ENCODE measurements at places on chromosomes 12 and 14.
A peak's percentile ranks its signal among the peaks of the same experiment; 100 is the strongest.

DNA sequence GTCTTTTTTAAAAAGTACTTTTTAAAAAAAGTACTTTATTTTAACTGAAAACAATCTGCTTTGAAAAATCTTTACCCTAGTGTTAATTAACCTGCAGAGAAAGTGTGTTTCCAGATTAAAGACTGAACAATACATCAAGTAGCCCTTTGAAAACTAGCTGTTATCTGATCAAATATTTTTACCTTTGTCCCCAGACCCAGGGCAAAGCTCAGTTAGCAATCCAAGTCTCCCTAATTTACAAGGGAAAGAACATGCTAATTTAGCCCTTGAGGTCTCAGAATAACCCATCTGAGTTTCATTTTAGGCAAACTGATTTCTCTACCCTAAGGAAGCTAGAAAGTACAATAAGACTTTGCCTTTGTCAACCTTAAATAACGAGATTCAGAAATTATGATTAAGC lies 91.2 kb downstream of the PPM1H start:
- DNase-seq = no peak

GRCh38 chr14:50260511-50260910 lies 29.1 kb upstream of the SOS2 start:
- peak; percentile 52 for DNase-seq

DNA sequence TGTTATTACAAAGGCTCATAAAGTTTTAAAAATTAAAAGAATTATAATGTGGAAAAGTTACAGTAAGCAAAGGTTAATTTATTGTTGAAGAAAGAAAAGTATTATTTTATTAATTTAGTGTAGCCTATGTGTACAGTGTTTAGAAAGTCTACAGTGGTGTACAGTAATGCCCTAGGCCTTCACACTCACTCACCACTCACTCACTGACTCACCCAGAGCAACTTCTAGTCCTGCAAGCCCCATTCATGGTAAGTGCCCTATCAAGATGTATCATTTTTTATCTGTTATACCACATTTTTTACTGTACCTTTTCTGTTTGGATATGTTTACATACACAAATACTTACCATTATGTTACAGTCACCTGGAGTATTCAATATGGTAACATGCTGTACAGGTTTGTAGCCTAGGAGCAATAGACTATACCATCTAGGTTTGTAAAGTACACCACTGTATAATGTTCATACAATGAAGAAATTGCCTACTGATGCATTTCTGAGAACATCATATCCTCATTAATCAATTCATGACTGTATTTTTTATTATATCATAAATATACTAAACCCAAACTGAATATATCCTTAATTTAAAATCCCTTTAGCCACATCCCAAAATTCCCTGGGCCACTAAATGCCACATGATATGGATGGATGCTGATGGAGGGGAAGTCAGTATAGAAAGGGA lies 43.6 kb upstream of the NID2 start:
- no peak for DNase-seq

GRCh38 chr12:66467932-66468331 lies 165.6 kb downstream of the HELB start:
- DNase-seq = no peak

DNA sequence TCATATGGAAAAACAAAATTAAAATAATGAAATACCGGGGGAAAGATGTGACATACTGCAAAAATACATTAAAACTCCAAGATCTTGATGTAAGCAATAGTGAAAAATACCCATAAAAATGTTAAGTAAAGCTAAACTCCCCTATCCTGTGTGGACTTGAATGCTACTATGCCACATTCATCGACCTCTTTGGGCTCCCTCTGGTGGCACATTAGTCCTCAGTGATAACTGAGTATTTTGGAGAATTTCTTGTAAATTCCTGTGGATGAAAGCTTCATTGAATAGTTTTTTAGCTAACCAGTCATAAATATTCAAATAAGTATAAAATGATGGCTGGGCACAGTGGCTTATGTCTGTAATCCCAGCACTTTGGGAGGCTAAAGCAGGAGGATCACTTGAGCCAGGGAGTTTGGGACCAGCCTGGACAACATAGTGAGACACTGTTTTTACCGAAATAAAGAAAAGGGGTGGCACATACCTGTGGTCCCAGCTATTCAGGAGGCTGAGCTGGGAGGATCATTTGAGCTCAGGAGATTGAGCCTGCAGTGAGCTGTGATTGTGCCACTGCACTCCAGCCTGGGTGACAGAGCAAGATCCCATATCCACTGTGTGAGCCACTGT lies 42.4 kb upstream of the SGPP1 start:
- peak; percentile 61 for DNase-seq

GRCh38 chr12:45966486-45966885 lies 23.9 kb downstream of the SCAF11 start:
- no peak for DNase-seq

GRCh38 chr12:81229759-81230158 lies 151.9 kb downstream of the ACSS3 start:
- no peak for DNase-seq

DNA sequence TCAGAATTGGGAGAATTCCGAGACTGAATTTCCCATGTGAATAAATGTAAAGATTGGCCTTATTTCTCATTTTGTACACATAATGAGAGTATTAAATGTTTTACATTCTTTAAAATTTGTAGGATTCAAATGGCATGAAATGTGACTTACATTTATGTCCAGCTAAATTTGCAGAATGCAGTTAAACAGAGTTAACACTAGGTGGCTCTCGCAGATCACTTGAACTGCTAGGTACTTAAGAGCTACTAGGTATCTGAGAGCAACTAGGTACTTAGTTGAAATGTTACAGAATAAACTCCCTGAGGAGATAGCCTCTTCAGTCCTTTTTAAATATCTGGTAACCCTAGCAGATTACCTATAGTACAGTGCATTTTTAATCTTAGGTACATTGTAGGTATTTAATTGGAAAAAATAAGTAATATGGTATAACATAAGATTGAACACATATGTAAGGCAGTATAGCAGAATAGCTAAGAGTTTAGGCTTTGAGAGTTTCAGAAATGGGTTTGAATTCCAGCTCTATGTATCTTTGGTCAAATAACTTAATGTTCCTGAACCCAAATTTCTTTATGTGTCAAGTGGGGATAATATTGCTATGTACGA lies 73.8 kb downstream of the KIAA0586 start:
- peak; percentile 58 for DNase-seq

GRCh38 chr12:76238688-76239087 lies 109.5 kb downstream of the BBS10 start:
- DNase-seq = no peak

DNA sequence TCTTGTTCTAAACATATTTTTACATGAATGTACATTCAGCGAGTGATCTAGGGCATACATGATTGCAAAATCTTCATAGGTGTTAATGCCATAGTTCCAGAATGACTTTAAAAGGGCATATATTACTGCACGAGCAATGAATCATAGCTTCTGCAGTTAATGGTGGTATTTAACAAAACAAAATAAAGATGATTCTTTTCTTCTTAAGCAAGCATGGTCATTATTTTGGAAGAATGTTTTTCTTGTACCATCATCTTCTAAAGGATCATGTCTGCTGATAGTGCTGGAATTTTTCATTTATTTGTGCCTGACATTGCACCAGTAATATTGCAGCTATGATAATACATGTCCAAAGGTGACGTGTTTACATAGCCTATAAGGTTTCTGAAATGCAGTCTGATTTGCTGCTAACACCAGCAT lies 388.6 kb downstream of the CCDC91 start:
- no peak for DNase-seq

GRCh38 chr12:75868501-75868900 lies 163.1 kb downstream of the PHLDA1 start:
- no peak for DNase-seq

- no peak for DNase-seq
Measured at GRCh38 chr12:71626768-71627167, 36.9 kb downstream of the ZFC3H1 start.

- no peak for DNase-seq
Measured at GRCh38 chr14:57492859-57493258, 798 bp downstream of the CCDC198 start.

DNA sequence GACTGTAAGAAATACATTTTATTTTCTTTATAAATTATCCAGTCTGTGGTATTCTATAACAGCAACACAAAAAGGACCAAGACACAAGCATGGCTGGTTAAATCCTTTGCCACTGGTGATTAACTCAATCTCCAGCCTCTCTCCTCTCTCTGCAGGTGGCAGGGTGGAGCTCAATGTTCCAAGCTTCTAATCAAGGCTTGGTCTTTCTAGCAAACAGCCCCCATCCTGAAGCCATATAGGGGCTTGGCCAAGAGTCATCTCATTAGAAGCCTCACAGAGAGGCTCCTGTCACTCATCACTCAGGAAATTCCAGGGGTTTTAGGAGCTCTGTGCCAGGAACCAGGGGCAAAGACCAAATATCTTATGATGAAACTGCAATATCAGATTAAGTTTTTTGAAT lies 12.0 kb downstream of the C12orf75 start:
- no peak for DNase-seq

GRCh38 chr12:112381406-112381882 lies 787 bp downstream of the HECTD4 start:
- DNase-seq = peak; percentile 29

GRCh38 chr12:93427779-93428564 lies 13.8 kb downstream of the UBE2N start:
- no peak for DNase-seq

- peak; percentile 6 for DNase-seq
Measured at GRCh38 chr12:45435945-45436710, 220.2 kb downstream of the ANO6 start.

- DNase-seq = no peak
Measured at GRCh38 chr14:80390906-80391305, 179.6 kb upstream of the DIO2 start.

DNA sequence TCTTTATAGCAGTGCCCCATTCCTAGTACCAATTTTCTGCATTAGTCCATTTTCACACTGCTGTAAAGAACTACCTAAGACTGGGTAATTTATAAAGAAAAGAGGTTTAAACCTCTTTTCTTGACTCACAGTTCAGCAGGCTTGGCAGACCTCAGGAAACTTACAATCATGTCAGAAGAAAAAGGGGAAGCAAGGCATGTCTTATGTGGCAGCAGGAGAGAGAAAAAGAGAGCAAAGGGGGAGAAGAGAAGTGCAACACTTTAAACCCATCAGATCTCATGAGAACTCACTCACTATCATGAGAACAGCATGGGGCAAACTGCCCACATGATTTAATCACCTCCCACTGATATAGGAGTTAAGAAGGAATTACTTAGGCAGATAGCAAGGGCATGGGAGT lies 101.6 kb upstream of the PLEKHG7 start:
- no peak for DNase-seq

GRCh38 chr14:97301931-97302559 lies 504.9 kb downstream of the VRK1 start:
- DNase-seq = no peak

DNA sequence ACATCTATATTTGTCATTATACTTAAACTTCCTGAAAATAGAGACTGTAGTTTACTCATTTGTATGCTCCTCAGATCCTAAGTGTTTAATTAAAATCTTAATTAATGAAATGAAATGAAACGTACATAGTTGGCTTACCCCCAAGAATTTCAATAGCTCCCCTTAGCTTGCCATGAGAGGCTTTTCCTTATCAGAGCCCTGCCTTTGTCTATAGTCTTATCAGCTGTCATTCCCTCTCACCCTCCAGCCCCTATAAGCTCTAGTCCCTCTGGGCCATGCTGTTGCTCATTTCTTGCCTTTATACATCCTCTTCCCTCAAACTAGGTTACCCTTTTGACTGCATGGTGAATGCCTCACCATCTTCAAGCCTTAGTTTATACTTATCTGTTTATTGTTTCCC lies 1.1 kb upstream of the RTRAF start:
- no peak for DNase-seq

- no peak for DNase-seq
Measured at GRCh38 chr14:66111891-66112290, 374.3 kb upstream of the CCDC196 start.

DNA sequence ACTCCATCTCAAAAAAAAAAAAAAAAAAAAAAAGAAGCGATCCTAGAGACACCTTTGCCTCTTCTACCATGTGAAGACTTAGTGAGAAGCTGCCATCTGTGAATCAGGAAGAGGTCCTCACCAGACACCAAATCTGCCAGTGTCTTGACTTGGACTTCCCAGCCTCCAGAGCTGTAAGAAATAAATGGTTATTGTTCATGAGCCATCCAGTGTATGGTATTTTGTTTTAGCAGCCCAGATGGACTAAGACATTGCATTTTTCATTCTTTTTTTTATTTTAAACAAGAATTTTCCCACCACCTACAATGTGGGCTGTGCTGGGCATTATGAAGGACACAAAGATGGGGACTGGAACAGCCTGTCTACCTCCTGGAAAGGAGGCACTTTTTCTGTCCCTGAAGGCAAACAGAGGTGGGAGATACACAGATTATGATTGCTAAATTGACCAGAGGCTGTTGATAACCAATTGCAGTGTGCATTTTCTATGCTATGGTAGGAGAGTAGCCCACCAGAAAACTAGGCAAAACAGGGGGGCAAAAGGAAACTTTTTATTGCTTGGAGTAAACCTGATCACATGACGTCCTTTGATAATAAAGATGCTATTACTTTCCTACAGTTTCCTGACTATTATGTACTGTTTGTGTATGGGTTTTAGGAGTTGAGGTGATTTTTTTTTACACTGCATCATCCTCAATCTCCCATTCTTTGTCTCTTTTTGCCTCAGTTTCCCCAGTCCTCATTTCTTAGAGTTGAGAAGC lies 2.8 kb upstream of the C12orf43 start:
- DNase-seq = no peak

- DNase-seq = no peak
Measured at GRCh38 chr12:68117661-68118060, 41.9 kb downstream of the IFNG start.

- DNase-seq = no peak
Measured at GRCh38 chr14:39841088-39841487, 408.9 kb upstream of the FBXO33 start.

- DNase-seq = no peak
Measured at GRCh38 chr14:26548406-26548805, 49.4 kb downstream of the NOVA1 start.

GRCh38 chr14:91858536-91859275 lies 8.6 kb downstream of the TC2N start:
- peak; percentile 53 for DNase-seq

- DNase-seq = no peak
Measured at GRCh38 chr12:130161261-130162243, 712 bp upstream of the FZD10 start.

DNA sequence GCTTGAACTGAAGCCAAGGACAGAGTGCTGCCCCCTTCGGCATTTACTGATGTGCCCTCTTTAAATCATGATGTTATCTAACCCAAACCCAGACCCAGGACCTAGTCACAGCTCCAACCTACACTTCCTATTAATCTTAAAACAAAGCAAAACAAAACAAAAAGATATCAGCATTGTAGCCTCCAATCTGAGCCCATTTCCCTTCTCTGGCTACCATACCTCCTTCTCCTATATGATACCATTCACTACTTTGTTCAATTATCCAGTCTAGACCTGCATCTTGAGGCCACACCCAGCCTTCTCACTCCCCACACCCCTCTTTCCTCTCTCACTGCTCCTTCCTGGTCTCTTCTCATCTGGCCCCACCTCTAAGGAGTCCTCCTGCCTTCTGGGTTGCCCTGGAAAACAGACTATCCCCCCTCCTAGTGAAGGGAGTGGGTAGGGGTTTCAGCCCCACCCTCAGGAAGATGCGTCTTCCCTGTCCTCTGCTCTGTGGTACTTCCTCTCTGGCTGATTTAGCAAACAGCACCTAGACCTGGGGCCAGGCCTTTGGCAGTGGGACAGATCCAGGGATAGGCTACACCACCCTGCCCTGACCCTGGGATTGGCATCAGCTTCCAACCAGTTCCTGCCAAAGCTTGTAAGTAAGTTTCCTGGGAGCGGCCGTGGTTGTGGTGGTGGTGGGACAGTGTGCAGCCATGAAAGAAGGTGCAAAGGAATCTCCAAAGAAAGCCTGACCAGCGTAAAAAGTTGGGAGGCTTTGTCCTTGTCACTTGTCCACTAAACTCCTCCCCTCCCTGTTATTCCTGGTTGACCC lies 3.3 kb downstream of the LTB4R start:
- DNase-seq = no peak
